ENCODE measurements at places on chromosomes 2 and 18. TPM values are rescaled to one million over a fixed set of nuclear protein-coding genes. Genes with fewer than 3 reads are reported as not detected.
A peak's percentile ranks its signal among the peaks of the same experiment; 100 is the strongest.

GRCh38 chr2:46471-47345, at the start of gene FAM110C:
Gene FAM110C (minus strand): TSS chr2:46505. CDS start chr2:46385, 120 bp downstream.
- H3K36me3 ChIP-seq = no peaks in the 10 kb centered on the region
- H3K27ac ChIP-seq = no peak within 1 kb of the TSS
- H3K4me3 ChIP-seq = peak within 1 kb of the TSS; percentile 46
- DNase-seq = no peak

GRCh38 chr2:232928551-232929302, 58.7 kb downstream of the SNORC start:
- peaks cover 7% of the 10 kb centered on the region for H3K27me3 ChIP-seq
- H3K4me1 ChIP-seq = no peaks in the 10 kb centered on the region
- H3K27ac ChIP-seq = no peak overlapping the region
- no peaks in the 10 kb centered on the region for H3K36me3 ChIP-seq
- no peak overlapping the region for H3K4me3 ChIP-seq
- DNase-seq = no peak

DNA sequence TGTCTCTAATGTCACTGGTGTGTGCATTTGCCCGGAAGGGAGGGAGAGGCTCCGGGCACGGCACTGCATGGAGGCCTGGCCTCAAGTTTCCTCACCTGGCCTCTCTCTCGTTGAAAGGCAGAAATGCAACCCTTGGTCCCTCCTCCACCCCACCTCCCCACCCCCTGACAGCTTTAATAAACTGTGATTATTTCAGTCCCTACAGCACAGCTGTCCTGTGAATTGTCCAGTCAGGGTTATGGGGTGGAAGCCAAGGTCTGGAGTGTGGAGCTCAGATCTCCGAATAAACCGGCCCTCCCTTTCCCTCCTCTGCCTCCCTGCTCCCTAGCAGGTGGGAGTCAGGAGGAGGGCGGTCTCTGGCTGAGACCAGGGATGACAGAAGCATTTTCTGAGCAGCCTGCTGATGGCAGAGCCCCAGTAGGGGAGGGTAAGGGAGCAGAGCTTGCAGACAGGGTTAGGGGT, 199.2 kb upstream of the SMAD2 start:
- no peak overlapping the region for H3K27ac ChIP-seq
- no peaks in the 10 kb centered on the region for H3K4me1 ChIP-seq
- DNase-seq = no peak

- no peak for DNase-seq
- no peaks in the 10 kb centered on the region for H3K36me3 ChIP-seq
- no peaks in the 10 kb centered on the region for H3K4me1 ChIP-seq
- H3K27me3 ChIP-seq = no peaks in the 10 kb centered on the region
- no peak overlapping the region for H3K27ac ChIP-seq
Observed at GRCh38 chr2:40148334-40148733, 303.6 kb downstream of the SLC8A1 start.

GRCh38 chr2:10048501-10049171, 5.3 kb downstream of the KLF11 start:
- H3K36me3 ChIP-seq = peaks cover 2% of the 10 kb centered on the region
- DNase-seq = peak; percentile 67
- no peak overlapping the region for H3K27ac ChIP-seq
- H3K4me3 ChIP-seq = no peak overlapping the region
- H3K27me3 ChIP-seq = no peaks in the 10 kb centered on the region

- no peak overlapping the region for H3K27ac ChIP-seq
- no peaks in the 10 kb centered on the region for H3K27me3 ChIP-seq
- DNase-seq = no peak
- no peaks in the 10 kb centered on the region for H3K36me3 ChIP-seq
- no peaks in the 10 kb centered on the region for H3K4me1 ChIP-seq
Observed at GRCh38 chr2:111642586-111643327, 241.2 kb downstream of the ANAPC1 start.

DNA sequence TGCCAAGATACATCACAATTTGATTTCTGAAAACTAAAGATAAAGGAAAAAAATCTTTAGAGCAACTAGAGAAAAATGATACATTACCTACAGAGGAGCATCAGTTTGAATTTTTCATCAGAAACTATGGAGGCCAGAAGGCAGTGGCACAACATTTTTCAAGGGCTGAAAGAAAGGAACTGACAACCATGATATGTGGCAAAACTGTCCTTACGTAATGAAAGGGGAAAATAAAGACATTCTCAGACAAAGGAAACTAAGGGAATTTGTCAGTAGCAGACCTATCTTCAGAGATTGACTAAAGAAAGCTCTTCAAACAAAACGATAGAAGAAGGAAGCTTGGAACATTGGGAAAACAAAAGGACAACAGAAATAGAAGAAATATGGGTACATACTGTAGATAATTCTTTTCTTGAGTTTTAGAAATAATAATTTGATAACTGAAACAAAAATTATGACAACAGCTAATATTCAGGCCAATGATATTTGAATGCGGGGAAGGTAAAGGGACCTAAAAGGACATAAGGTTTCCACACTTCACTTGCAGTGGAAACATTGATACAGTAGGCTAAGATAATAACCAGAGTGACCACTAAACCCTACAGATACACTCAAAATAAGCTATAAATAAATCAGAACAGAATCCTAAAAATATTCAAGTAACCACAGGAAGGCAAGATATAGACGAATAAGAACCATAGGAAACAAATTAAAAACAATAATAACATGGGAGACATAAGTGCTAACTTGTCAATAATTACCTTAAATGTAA, 70.0 kb upstream of the NPAS2 start:
- H3K36me3 ChIP-seq = no peaks in the 10 kb centered on the region
- H3K27ac ChIP-seq = no peak overlapping the region
- no peaks in the 10 kb centered on the region for H3K4me1 ChIP-seq
- H3K4me3 ChIP-seq = no peak overlapping the region

- DNase-seq = no peak
- H3K27me3 ChIP-seq = no peaks in the 10 kb centered on the region
- H3K4me1 ChIP-seq = peaks cover 4% of the 10 kb centered on the region
- H3K27ac ChIP-seq = no peak overlapping the region
Observed at GRCh38 chr2:168515502-168515901, 59.4 kb downstream of the CERS6 start.

DNA sequence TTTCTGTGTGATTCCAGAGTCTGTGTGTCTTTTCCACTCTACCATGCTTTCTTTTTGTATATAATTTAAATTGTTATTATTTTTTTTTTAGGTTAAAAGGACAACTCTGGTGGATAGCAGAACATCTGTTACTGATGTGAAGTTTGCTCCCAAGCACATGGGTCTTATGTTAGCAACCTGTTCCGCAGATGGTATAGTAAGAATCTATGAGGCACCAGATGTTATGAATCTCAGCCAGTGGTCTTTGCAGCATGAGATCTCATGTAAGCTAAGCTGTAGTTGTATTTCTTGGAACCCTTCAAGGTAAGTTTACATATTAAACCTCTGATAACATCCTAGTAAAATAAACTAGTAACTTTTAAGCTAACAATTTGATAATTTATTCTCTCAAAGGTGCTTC, 15.3 kb downstream of the SEH1L start:
- no peaks in the 10 kb centered on the region for H3K36me3 ChIP-seq
- no peak overlapping the region for H3K4me3 ChIP-seq
- H3K4me1 ChIP-seq = no peaks in the 10 kb centered on the region
- no peaks in the 10 kb centered on the region for H3K27me3 ChIP-seq
- DNase-seq = no peak

ALPG gene
- not detected for total RNA-seq
